ENCODE measurements at places on chromosomes 4 and X.

DNA sequence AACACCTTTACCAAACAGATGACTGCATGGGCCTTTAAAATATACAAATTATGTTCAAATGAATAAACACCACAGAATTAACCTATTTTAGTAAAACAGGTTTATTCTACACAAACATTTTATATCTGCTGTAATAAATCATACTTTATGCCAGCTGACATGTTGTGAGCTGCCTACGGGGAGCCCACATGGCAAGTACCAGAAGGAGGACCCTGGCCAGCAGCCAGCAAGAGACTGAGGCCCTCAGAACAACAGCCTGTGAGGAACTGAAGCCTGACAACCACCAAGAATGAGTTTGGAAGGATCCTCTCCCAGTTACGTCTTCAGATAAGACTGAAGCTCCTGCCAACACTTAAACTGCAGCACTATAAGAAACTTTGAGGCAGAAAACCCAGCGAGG lies 377.0 kb downstream of the PDGFC start:
- no peak for DNase-seq

- no peak for DNase-seq
Measured at GRCh38 chr4:65381648-65382047, 288.6 kb downstream of the EPHA5 start.

- DNase-seq, result no peak
Measured at GRCh38 chrX:58025979-58026378, 115.7 kb upstream of the ZXDA start.

- no peak for DNase-seq
Measured at GRCh38 chrX:4175221-4175620, 461.8 kb upstream of the PRKX start.

DNA sequence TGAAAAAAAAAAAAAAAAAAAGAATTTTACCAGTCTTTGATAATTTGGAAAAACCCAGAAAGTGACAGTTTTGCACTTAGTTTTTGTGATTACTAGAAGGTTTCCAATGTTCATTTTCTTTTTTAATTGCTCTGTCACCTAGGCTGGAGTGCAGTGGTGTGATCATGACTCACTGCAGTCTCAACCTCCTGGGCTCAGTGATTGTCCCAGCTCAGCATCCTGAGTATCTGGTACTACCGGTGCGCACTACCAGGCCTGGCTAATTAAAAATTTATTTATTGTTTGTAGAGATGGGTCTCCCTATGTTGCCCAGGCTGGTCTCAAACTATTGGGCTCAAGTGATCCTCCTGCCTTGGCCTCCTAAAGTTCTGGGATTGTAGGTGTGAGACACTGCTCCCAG lies 3.3 kb downstream of the NUDT9 start:
- no peak for DNase-seq

GRCh38 chr4:41212616-41213203 lies 1.6 kb downstream of the APBB2 start:
- DNase-seq, result no peak

- peak; percentile 4 for DNase-seq
Measured at GRCh38 chrX:15816886-15817285, 26.6 kb downstream of the ZRSR2 start.

DNA sequence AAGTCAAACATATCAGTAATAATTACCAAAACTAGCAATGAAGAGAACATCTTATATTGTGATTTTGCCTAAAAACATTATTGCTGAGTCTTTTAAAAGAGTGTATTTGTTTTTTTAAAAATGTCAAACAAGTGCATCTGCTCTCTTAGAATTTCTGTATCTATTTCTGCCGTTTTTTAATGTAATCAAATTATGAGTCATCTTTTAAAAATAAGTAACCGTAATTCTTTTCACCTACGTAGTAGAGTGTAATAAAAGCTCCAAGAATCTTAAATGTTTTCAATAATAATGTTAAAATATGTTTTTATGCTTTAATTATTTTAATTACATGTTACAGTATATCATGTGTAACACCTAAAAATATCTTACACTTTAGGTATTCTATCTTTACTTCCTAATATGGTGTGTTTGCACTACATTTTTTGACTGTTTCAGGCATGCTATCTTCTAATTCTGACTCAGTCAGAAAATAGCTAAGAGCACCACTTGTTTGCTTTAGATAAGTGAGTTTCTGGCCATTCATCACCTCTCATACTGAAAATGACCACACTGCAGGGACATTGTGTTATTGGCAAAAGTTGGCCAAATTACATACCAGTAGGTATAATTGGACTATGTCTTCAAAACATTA lies 368.5 kb downstream of the PCDH7 start:
- no peak for DNase-seq

DNA sequence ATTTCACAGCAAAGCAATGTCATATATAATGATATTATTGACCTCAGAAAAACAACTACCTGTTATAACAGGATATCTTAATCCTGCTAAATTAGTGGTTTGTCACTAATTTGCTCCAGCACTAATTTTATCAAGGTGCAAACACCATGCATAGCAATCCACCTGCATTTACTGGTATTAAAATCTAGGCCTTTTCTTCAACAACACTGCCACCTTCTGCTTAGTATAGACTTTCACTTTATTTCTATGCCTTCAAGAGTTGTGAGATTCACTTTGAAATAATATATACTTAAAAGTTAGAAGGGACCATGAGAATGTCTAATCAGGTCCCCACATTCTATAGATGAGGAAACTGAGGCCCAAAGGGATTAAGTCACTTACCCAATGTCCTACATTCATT lies 82.1 kb upstream of the IQCM start:
- no peak for DNase-seq

DNA sequence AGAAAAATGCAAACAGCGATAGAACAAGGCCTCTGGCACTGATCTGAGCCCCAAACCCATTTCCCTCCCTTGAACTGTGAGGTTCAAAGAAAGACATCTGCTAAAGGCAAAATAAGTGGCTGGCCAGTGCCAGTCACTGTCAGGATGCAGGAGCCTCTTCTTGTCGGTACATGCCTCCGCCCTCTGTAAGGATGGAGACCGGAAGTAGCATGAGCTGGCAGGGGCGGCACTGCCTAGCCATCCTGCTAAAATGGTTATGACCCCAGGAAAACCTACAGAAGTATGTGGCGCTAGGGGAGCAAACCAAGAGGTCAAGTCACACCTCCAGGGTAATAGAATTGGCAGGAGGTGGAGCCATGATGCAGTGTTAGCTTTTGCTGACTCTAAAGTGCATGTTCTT lies 180.3 kb downstream of the DCLK2 start:
- no peak for DNase-seq

DNA sequence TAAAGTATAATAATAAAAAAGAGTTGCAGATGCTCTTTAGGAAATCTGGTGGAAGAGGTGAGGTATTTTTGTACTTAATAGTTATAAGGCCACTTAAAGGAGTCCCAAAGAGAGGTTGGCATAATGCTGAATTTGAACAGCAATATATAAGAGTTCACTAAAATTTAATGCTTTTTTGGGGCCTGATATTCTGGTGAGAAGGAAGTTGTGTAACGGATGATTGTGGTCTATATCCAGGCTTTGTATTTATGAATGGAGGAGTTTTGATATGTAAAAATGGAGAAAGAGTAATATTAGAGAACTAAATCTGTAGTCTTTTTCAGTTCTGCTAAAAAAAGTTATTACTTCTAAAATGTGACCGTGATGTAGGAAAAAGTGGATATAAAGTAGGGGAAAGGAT lies 20.4 kb downstream of the BMP2K start:
- DNase-seq, result no peak

- DNase-seq, result no peak
Measured at GRCh38 chr4:47809654-47810203, 28.1 kb downstream of the CORIN start.

GRCh38 chr4:139457318-139457717 lies 3.4 kb downstream of the RAB33B start:
- no peak for DNase-seq

DNA sequence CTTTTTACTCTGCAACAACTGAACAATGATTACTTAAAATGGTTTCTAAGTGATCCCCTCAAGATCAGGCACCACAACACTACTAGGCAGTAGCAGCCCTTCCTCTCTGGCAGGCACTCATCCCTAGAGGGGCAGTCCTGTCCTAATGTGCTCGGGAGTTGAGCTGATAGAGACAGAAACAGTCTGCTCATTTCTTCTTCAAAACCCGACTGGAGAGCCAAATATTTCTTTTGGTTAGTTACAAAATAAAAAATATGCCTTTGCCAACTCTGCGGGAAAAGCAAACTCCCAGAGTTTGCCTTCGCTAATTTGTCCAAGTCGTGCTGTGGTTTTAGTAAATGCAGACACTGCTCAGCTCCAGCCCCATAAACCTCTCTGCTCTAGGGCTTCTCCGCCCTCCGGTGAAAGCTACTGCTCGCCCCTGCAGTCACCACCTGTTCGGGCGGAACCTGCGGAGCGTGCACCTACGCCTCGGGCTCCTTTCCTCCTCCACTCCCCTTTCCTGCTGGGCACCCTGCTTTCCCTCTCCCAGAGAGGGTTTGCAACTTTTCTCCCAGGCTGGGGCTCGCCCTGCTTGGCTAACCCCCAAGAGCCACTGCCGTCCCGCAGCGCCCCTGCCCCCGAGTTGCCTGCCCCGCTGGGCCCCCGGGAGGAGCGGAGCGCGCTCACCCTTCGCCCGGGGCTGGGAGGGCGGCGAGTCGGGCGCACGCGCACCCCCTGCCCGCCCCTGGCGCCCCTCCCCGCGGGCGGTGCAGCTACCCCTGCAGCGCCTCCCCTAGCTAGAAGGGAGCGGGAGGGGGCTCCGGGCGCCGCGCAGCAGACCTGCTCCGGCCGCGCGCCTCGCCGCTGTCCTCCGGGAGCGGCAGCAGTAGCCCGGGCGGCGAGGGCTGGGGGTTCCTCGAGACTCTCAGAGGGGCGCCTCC lies at the start of gene NPNT:
Gene NPNT, plus strand, starts transcription at position 812 of the 923 bp plus-strand sequence. CDS start 182 bp downstream, outside the sequence.
- no peak for DNase-seq

DNA sequence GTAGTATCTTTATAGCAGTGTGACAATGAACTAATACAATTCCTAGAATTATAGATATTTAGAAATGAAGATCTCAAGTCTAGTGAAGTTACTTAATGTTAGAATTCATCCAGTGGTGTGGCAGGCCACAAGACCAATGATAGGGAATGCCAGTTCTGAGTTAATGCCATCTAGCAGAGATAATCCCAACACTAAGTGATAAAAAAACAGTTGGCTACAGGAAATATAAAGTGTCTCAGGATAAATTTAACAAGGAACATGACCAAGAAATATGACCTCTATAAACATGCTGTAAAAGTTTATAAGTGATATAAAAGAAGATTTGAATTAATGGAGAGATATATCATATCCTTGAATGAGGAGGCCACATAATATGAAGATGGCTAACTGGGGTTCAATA lies 1790.5 kb upstream of the ADGRL3 start:
- DNase-seq, result no peak

- DNase-seq, result no peak
Measured at GRCh38 chr4:139297001-139297410, 4.3 kb upstream of the NAA15 start.

GRCh38 chr4:102599455-102599854 lies 98.3 kb downstream of the NFKB1 start:
- no peak for DNase-seq
